ENCODE measurements at places on chromosomes 2 and 18.

GRCh38 chr2:58448065-58448507 is 207.0 kb upstream of the FANCL start:
- DNase-seq, result peak; percentile 75

DNA sequence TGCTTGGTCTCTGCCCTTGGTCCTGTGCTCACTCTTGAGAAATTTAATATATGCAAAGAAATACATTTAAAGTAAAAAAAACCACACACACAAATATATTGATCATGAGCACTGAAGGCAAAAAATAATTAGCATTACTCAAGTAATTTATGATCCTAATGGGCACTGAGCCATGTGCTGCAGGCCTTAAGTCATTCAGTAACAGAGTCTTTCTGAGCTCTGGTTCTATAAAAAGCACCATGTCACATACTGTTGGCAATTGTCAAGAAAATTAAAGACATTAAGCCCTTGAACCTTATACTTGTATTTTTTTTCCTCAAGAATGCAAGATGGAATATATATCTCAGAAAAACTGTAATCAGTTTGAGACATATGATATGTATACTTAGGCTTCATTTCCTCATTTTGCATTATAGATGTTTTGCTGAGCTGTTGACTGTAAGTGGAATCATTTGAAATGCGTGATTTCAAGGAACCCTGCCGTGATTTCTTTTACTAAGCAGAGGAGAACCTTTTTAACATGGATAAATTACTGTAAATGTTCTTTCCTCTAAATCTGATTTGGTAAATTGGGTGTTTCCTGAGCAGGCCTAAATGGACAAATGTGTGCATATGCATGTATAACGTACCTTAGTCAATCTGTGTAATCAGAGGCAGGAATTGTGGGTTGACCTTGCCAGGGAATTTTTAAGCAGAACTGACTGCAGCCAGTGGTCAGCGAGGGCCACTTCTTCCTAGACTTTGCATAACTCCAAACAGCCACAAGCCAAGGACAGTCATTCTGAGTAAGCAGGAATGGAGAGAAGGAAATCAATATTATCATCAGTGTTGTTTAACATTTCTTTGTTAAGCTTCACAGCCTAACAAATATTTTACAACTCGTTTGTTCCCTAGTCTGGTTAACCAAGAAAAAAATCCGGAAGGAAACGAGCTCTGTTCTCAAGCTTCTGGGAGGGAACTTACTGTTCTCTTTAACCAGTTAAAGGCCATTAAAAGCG is 191.5 kb upstream of the ATP5MC3 start:
- DNase-seq, result peak; percentile 71

GRCh38 chr18:30944773-30945417 is 97.6 kb downstream of the DSC3 start:
- no peak for DNase-seq

DNA sequence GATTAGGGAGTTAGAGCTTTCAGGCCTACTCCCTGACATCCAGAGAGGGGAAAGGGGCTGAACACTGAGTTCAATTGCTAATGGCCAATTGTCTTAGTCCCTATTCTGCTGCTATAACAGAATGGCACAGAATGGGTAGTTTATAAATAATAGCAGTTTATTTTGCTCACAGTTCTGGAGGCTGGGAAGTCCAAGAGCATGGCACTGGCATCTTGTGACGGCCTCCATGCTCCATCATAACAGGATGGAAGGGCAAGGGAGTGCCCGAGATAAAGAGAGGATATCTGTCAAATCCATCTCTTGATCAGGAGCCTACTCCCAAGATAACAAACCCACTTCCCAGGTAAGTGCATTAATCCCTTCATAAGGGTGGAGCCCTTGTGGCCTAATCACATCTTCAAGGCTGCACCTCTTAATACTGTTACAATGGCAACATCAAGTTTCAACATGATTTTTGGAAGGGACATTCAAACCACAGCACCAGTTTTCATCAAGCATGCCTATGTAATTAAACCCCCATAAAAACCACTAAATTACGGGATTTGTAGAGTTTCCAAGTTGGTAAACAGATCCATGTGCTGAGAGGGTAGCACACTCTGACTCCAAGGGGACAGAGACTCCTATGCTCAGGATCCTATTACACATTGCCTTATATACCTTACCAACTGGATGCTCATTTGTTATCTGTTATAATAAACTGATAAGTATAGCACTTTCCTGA is 44.6 kb downstream of the BAZ2B start:
- no peak for DNase-seq

GRCh38 chr2:100107906-100108647 is 34.3 kb downstream of the AFF3 start:
- no peak for DNase-seq

- no peak for DNase-seq
Measured at GRCh38 chr2:10305715-10306114, 3.0 kb downstream of the HPCAL1 start.

DNA sequence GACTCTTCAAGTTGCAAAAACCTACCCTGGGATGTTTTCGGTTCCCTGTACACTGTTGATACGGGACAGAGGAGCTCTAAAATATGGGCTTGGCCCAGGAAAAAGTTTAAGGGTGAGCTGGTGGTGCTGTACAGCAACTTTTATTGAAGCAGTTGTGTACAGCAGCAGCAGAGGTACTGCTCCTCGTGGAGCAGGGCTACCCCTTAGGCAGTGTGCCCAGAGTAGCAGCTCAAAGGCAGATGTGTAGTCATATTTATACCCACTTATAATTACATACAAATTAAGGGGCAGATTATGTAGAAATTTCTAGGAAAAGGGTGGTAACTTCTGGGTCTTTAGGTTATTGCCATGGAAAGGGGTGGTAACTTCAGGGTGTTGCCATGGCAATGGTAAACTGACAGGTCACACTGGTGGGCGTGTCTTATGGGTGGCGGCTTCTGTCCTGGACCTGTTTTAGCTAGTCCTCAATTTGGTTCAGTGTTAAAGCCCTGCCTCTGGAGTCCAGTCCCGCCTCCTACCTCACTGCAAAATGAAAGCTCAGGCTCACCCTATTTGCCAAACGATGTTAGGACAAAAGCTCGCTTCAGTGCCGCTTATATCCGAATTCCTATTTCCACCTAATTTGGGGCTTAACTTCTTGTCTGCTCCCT is 203.2 kb downstream of the ETAA1 start:
- DNase-seq, result peak; percentile 80

DNA sequence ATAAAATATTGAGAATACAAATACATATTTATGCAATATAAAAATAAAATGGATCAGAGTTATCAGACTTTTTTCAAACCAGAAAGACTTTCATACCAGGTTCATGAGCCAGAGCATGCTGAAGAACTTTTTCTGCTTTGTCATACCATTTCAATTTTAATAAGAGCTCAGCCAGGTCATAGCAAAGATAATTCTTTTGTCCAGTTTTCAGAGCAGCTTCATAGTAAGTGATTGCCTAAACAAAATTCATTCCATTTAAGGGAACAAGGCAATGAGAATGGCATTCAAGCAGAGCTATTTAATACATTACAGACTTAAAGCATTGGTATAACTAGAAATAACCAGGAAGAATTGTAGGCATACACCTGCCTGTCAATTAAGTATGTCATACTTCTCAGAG is 42.3 kb downstream of the TTC21B start:
- DNase-seq, result no peak

GRCh38 chr2:217806482-217806765 is 196.4 kb downstream of the TNS1 start:
- no peak for DNase-seq
